ENCODE measurements at places on chromosomes 3 and 15. TPM values are rescaled to one million over a fixed set of nuclear protein-coding genes. Genes with fewer than 3 reads are reported as not detected.

The FBXO40 gene
- polyA plus RNA-seq, result 0.10 TPM

The SATB1 gene
- polyA plus RNA-seq, result 59.4 TPM

The IQCF5 gene
- not detected for polyA plus RNA-seq

The WDR82 gene
- polyA plus RNA-seq, result 124 TPM

The CFAP100 gene
- polyA plus RNA-seq, result 6.1 TPM

The SLC51B gene
- polyA plus RNA-seq, result 14.3 TPM

The PARP15 gene
- 0.51 TPM for polyA plus RNA-seq

The CRABP1 gene
- 0.34 TPM for polyA plus RNA-seq

The ST6GAL1 gene
- 58.3 TPM for polyA plus RNA-seq

GRCh38 chr3:190655933-190656332 lies 142.0 kb downstream of the IL1RAP start:
- no peak for DNase-seq

- DNase-seq, result no peak
Measured at GRCh38 chr3:6985848-6986247, 124.9 kb downstream of the GRM7 start.

DNA sequence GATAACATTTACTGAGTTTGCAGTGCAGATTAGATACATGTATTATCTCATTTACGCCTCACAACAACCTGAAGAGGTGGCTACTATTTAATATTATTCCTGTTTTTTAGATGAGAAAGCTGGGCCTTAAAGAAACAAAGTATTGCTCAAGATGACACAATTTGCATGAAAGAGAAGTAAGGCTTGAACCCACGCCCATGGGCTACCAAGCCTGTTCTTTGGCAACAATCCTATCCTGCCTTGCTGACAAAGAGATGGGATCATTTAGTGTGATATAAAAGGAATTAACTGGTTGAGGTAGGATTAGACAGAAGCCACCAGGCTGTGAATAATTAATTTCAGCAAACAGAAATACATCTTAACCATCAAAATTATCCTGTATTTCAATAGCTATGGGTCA lies 9.2 kb upstream of the LDHAL6B start:
- no peak for DNase-seq

DNA sequence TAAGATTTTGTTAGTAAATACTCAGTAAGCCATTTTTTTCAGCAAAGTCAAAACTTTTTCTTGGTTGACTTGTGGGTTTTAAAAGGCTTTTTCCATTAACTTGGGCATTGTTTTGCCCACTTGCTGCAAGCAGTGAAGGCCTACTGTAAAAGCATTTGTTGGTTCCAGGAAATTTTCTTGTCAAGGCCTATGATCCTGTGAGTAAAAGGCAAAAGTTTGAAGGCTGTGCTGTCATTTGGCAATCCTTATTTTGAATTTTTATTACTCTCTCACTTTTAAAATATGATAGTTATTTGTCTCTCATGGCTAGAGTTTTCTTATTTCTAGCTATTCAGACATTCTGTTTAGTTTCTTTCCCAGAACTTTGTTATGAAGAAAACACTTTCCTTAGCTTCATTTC lies 13.0 kb downstream of the P2RY12 start:
- no peak for DNase-seq

DNA sequence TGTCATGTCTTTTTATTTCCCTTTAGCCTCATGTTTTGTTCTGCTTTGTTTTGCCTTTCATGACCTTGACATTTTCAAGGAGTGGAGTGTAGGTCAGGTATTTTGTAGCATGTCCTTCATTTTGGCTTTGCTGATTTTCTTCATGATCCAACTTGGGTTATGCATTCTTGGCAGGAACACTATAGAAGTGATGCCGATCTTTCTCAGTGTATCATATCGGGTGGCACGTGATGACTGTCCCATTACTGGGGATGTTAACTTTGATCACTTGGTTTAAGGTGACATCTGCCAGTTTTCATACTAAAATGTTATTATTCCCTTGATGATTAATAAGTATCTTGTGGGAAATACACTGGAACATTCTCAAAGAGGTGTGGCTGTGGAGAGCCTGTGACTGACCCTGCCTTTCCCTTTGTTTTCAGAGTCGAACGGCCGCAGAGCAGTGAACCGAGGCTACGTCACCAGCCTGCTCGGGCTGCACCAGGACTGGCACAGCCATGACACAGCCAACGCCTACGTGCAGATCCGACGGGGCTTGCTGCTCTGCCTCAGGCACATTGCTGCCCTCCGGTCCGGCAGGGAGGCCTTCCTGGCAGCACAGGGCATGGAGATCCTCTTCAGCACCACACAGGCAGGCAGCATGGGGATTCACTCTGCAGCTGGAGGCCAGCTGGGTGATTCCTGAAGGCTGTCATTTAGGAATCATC lies 167.7 kb downstream of the AGBL1 start:
- no peak for DNase-seq

GRCh38 chr3:244041-244440 lies 47.5 kb downstream of the CHL1 start:
- no peak for DNase-seq

- DNase-seq, result peak; percentile 51
Measured at GRCh38 chr15:77720655-77721054, 87.9 kb upstream of the LINGO1 start.

- DNase-seq, result no peak
Measured at GRCh38 chr15:89362203-89363101, 27.8 kb upstream of the POLG start.

GRCh38 chr3:159418571-159419526 lies 569.8 kb upstream of the IL12A start:
- DNase-seq, result no peak

DNA sequence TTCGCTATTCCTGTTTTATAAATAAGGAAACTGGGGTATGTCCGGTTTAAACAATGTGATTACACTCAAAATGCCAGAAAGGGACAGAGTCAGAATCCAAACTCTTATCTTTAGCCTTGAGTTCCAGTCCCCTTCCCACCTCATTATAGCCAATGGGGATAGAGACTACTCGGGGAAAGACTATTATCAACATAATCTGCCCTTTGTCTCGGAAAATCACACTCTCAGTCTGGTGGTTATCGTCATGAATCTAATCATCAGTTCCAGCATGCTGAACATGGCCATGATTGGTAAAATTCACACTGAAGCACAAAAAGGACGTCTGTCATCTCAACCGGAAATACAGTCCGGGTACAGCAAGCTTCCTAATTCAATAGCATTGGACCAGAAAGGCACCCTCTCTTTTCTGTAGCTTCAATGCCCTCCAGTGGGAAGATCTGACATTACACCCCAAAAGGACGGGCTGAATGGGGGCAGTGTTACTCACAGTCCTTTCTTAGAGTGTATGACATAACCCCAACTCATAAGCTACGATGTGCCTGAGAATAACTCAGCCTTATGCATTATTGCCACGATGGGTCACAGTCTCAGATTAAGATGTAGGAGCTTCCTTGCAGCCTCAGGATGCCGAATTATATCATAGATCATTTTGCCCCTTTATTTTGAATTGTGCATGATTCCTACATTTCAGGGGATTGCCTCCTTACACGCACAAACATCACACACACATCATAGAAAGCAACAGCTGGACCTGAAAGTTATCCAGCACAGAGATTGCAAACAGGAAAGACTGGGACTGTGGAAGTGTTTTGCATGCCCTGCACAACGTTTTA lies 390.4 kb upstream of the LMCD1 start:
- DNase-seq, result peak; percentile 86

GRCh38 chr3:177777699-177778098 lies 580.4 kb upstream of the TBL1XR1 start:
- peak; percentile 28 for DNase-seq

- DNase-seq, result no peak
Measured at GRCh38 chr3:35201211-35201610, 438.1 kb upstream of the ARPP21 start.

DNA sequence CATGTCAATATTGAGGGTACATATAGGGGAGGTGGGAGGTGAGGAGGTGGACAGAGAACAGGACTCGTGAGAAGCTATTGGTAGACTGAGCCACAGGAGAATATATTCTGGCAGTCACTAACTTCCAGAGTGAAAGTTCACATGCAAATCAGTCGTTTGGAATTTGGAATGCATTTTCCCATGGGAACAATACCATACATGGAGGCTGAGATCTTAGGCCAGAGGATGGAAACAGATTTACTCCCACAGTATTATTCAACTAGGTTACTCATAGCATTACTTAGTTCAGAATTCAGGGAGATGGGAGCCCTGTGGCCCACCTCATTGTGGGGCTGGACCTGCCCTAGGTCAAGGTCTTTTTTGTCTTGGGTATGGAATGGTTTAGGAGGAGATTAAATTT lies 36.4 kb upstream of the ABHD2 start:
- no peak for DNase-seq

DNA sequence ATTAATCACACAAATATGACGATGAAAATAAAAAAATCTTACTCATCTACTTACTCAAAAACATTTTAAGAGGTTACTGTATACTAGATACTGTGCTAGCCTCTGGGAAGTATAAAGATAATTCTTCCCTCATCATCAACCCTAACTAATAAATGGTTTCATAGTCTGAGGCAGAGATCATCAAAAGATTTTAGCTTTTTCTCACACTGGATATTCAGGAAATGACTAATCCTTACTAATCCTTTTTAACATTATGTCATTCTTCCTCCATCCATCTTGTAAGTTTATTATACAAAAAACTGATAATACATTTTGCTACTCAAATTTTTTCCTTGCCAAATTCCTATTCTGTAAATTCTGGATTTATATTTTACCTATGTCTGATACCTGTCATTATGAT lies 29.7 kb downstream of the ACAD11 start:
- no peak for DNase-seq

GRCh38 chr15:101305820-101306255 lies 10.8 kb upstream of the SNRPA1 start:
- DNase-seq, result peak; percentile 68

- no peak for DNase-seq
Measured at GRCh38 chr3:119291062-119291700, 3.0 kb upstream of the ARHGAP31 start.

DNA sequence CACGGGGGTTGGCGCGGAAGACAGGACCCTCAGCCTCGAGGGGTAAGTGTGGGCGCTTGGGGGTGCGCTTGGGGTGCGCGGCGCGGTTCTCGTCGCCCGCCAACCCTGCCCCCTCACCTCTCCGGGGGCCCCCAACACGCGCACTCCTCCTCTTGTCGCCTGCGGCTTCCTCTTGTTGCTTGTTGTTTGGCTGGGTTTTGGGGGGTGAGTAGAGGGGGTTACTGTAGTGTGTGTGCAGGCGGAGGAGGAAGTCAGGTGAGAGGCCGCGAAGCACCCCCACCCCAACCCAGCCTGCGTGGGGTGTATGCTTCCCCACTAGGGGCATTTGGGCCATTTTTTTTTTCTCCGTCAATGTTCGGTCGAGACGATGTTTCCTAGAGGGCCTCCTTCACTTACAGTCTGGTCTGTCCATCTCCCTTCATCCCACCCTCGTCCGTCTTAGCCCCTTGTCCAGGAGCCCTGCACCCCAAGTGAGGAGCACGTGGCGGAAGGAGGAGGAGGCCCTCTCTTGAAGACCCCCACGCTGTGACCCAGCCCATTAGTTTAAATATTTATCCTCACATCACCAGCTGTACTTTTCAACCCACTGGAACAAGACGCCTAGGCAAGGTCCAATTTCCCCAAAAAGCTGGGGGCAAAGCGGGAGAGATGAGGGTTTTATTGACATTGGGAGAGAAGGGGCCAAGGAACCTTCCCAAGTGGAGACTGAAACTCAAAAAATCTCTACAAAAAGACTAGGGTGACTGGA lies 20.4 kb upstream of the SATB1 start:
- DNase-seq, result no peak

DNA sequence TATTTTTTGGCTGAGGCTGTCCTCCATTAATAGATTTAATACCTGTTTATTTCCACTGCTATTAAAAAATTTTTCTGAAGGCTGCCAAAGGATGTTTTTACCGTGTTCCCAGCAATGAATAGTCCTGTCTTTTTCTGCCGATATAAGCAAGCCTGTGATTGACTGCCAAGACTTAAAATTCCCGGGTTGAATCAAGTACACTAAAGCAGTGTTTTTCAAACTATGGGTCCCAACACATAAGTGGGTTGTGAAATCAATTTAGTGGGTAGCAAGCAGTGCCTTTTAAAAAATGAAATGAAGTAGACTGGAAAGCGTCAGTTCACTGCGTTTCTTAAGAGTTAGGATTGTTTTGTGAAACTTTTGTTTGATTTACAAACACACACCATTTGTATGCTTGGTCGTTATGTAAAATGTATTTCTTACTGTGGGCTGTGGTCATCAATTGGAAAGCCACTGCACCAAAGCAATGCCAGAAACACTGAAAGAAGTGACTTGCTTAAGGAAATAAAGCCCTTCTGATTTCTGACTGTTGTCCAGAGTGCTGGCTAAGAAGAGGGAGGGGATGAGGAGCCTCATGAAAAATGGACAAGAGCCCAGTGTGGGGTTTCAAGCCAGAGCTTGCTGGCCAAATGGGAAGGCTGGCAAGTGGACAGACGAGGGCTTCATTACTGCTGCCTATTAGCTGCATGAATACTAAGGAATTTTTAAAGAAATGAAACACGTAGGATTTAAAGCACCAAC lies 206.0 kb downstream of the THRB start:
- DNase-seq, result no peak

GRCh38 chr15:31597466-31597865 lies 270.8 kb downstream of the KLF13 start:
- DNase-seq, result no peak

DNA sequence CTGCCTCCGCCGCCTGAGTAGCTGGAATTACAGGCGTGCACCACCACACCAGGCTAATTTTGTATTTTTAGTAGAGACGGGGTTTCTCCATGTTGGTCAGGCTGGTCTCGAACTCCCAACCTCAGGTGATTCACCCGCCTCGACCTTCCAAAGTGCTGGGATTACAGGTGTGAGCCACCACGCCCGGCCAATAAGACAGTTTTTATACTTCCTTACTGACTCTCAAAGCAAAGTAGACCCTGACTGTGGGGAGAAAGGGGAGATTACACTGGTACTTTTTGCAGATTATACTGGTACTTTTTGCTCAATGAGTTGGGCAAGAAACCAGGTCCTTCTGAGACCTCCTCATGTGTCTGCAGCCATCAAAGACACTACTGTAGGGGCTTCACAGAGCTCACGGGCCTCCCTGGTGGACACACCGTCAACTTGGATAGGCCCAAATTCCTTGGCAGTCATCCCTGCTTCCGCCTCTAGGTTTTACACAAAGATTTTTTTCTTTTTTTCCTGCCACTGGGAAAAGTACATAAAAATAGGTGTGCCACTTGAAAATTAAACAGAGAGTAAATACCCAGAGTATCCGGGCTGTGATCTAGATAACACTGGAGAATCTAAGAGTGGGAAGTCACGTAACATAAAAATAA lies 143.3 kb upstream of the WNT5A start:
- DNase-seq, result no peak

DNA sequence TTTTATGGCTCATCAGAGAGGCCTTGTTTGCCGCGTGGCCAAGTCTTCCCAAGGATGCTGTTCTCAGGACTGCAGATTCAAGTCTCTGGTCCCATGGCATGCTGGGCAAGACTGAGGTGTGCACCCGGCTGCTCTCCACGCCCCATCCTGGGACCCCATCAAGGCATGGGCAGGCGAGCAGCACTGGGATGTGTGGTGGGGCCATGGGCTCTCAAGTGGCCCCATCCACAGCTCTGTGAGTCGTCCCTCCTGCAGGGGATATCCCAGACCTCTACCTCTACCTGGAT lies 13.1 kb upstream of the GP9 start:
- no peak for DNase-seq

GRCh38 chr3:127666676-127667075 lies 6.1 kb upstream of the ABTB1 start:
- no peak for DNase-seq

Measured in left lung (tissue), 14 donors.